ENCODE measurements at places on chromosomes 4 and X. TPM values are rescaled to one million over a fixed set of nuclear protein-coding genes. Genes with fewer than 3 reads are reported as not detected.

SRPK3 gene
- 0.43 TPM for total RNA-seq

NKX1-1 gene
- total RNA-seq: not detected

MAGEA1 gene
- not detected for total RNA-seq

TLR7 gene
- not detected for total RNA-seq

MXRA5 gene
- total RNA-seq: under 0.01 TPM

FDCSP gene
- not detected for total RNA-seq

ANXA5 gene
- 415 TPM for total RNA-seq

All from dermis lymphatic vessel endothelial cell (primary cell).